A549 treated with CpdA at 1 μM for 4 hours (cell line): ENCODE measurements at places on chromosomes 4 and X. TPM values are rescaled to one million over a fixed set of nuclear protein-coding genes. Genes with fewer than 3 reads are reported as not detected.

The NKX6-1 gene
- 0.42 to 0.77 TPM (median 0.50 TPM) in 5 replicates for total RNA-seq

The LDB2 gene
- not detected in 5 replicates for total RNA-seq

The GPRASP1 gene
- total RNA-seq, result 0.29 to 0.47 TPM (median 0.37 TPM) in 5 replicates

The S100G gene
- total RNA-seq, result not detected in 5 replicates

The KIAA1210 gene
- total RNA-seq, result not detected in 5 replicates

The SLC10A6 gene
- total RNA-seq, result not detected in 5 replicates

The PHEX gene
- total RNA-seq, result 0.27 to 0.44 TPM (median 0.36 TPM) in 5 replicates

The LRCH2 gene
- 0.04 to 0.05 TPM in 2 of 5 replicates, not detected in the others for total RNA-seq

The CYSLTR1 gene
- total RNA-seq, result not detected in 5 replicates

The TLR1 gene
- 0.64 to 1.4 TPM (median 0.83 TPM) in 5 replicates for total RNA-seq

The CTAG2 gene
- not detected in 5 replicates for total RNA-seq

The SLC4A4 gene
- total RNA-seq, result 1.6 to 2.9 TPM (median 2.1 TPM) in 5 replicates

The NUP62CL gene
- 13.4 to 20.1 TPM (median 16.1 TPM) in 5 replicates for total RNA-seq

The FGFBP2 gene
- total RNA-seq, result not detected in 5 replicates

The EREG gene
- total RNA-seq, result 38.9 to 59.7 TPM (median 44.5 TPM) in 5 replicates
